ENCODE measurements at places on chromosomes 6 and 20.

GRCh38 chr6:170042123-170042522 is 248.8 kb downstream of the DLL1 start:
- DNase-seq = no peak

GRCh38 chr6:23027281-23027680 is 457.9 kb downstream of the HDGFL1 start:
- DNase-seq = no peak

DNA sequence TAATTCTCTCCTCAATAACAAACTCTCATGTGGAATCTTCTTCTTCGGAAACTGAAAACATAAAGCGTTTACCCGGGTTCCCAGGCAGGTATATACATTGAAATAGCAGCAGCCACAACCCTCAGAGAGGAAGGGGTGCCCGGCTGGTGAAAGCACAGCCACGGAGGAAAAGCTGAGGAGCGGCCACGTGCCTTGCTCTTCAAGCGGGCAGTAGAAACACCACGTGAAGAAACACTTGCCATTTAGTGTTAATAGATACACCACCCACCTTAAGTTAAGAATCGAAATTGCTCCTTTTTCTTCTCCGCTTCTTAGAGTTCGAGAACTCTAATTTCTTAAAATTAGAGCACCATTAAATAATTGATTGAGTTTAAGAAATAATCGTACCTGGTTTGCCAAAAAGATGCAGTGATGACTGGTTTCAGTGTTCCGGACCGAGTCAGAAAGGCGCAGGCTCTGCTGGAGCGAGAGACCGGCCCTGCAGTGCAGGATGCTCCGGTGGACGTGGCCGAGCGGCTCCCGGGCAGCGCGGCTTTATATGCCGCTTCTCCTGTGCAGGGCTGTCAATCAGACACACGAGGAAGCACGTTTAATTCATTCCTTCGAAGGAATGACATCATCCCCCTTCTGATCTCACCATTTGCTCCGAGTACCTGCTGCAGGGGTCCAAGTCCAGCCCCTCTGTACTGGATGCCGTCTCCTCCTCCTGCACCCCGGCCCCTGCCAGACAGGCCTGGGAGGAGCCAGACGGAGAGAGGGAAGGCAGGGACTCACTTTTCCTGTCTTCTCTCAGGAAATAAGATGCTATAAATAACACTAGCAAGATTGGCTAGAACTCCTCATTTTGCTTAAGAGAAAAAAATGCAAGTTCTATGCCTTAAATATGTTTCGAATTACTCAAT is at the start of gene THBS2:
THBS2 (minus strand) TSS at position 510 of the 902 bp plus-strand sequence. CDS start 3,062 bp downstream, outside the sequence.
- DNase-seq = peak; percentile 58

- DNase-seq = no peak
Observed at GRCh38 chr6:78482801-78483552, 384.4 kb upstream of the IRAK1BP1 start.

- peak; percentile 8 for DNase-seq
Observed at GRCh38 chr6:37990762-37991525, 171.4 kb downstream of the ZFAND3 start.

DNA sequence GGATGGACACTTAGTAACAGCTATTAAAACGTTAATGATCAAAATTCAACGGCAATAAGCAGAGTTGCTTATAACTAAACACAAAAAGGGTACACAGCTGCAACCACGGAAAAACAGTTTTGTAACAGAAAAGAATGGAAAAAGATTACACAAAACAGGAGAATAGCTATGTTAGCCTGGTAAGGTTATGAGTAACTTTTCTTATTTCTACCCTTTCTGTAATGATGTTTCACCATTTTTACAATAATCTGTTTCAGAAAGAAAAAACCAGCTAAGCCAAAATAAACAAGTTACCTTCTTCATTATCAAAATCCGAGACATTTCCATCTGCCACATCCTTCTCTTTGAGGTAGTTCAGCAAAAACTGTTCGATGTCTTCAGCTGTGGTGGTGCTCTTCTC is 27.4 kb downstream of the TTI1 start:
- DNase-seq = no peak

- DNase-seq = no peak
Observed at GRCh38 chr20:23449421-23449820, 3.3 kb downstream of the CST11 start.

GRCh38 chr6:157978021-157978783 is 3.5 kb upstream of the SYNJ2 start:
- no peak for DNase-seq

GRCh38 chr20:17580895-17581294 is 11.0 kb downstream of the DSTN start:
- no peak for DNase-seq

DNA sequence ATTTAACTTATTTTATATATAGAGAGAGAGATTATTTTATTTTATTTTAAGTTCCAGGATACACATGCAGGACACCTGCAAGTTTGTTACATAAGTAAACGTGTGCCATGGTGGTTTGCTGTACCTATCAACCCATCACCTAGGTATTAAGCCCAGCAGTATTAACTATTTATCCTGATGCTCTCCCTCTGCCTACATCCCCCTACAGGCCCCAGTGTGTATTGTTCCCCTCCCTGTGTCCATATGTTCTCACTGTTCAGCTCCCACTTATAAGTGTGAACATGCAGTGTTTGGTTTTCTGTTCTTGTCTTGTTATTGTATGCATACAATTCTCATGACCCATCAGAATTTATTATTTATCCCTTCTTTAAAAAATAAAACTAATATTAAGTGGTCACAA is 34.6 kb downstream of the FKBP1C start:
- DNase-seq = no peak

GRCh38 chr20:53493311-53493857 is 100.3 kb downstream of the ZNF217 start:
- no peak for DNase-seq

DNA sequence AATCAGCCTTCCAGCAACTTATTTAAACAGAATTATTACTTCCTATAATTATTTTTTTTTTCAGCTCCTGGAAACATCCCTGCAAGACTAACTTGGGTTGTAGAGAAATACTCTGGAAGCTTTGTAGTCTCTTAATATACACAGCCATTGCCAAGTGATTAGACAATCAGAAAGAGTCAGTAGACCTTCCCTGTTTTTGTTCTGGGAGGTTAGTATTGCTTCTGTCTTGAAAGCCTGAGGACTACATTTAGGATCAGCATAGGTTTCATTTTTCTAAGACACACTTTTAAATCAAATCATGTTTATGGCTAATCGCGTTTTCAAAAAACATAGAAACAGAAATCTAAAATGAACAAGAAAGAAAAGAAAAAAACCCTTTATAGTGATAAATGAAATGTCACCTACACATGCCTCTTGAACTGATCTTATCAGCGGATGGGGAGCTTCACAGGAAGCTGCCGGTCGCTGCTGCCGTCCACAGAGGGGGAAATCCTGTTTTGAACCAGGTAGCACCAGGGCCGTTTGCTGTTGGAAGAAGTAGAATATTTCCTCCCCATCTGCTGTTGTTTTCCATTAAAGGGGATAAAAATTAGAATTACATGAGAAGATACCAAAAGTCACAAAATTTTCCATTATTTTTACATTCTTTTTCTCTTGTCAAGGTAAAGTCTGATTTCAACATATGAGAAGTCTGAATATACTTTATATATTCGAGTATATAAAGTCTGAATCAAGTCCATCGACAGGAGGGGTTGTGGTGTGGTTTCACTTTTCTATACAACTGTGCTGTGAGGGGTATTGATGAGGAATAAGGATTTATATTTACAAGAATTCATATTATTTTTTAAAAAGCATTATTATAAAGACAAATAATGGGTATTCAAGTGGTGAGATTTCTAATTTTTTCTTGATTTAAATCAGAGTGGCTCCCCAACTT is 94.6 kb downstream of the ARMC2 start:
- DNase-seq = no peak

DNA sequence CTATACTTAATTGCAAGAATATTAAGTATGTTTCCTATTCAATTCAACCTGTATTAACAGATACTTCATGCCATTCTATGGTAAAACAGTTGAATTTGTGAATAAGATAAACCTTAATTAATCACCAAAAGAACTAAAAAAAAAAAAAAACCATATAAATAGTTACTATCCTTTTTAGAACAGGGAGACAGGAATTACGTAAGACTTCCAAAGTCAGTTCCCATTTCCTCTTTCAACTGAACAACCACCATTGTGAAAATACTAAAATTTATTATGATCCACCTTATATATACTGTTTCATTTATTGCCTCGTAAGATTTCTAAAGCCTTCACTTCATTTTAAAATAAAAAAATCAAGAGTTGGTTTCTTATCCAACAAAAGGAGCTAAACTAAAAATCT is 9.4 kb downstream of the CCNC start:
- no peak for DNase-seq

GRCh38 chr6:109024784-109025183 is 69.9 kb downstream of the SESN1 start:
- peak; percentile 28 for DNase-seq

- no peak for DNase-seq
Observed at GRCh38 chr6:105748737-105749161, 337.4 kb upstream of the PRDM1 start.

DNA sequence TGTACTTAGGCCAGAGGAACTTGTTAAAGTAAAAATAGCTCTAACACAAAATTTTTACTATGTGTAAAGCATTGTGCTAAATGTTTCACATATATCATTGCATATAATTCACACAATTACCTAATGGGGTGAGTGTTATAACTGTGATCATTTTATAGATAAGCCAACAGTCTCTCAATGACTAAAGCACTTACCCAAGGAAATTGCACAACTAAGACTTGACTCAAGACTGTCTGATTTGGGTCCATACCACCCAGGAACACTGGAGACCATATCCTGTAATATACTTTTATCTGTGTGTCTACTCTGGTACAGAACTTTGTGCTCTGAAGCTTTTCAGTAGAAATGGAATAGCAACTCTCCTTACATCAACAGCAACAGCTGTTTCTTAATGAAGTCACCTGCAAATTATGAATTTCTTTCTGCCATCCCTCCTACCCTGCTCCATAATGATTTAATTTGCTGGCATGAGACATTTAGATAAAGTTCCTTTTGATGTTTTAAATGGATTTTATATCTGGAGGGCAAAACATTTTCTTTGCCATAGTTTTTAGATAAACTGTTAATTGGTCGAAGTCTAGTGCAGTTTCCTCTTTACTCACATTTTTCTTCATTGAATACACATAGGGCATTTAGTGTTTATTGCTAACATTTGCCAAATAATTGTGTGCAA is 47.5 kb downstream of the TSPYL4 start:
- no peak for DNase-seq

GRCh38 chr6:137904822-137905617 is 38.0 kb downstream of the TNFAIP3 start:
- peak; percentile 15 for DNase-seq

- DNase-seq = no peak
Observed at GRCh38 chr6:81762132-81762531, 9.7 kb upstream of the TENT5A start.

DNA sequence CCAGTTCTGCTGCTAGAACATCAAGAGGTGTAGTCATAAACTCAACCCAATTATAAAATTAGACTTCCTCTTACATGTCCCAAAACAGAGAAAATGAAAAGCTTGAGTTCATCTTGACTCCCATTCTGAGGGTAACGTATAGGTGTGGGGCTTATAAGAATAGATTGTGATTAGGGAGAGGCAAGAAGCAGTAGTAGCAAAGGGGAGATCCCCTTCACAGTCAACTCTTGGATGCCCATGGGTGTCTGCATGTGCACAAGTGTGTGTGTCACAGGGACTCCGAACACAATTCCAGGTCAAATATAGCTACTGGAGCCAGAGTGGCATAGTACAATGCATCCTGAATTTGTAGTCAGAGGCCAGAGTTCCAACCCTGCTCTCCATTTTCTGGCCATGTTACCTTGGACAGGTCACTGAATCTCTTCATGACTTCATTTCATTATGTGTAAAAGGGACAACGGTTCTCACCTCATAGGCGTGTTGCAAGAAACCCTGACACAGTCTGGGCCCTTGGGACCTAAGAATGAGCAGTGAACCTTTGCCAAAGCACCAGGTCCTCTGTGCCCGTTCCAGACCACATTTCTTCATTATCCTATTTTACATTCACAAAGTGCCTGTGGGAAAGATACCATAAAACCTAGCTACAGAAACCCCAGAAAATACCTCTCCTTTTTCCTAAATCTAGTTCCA is 11.8 kb downstream of the GSTA4 start:
- no peak for DNase-seq

DNA sequence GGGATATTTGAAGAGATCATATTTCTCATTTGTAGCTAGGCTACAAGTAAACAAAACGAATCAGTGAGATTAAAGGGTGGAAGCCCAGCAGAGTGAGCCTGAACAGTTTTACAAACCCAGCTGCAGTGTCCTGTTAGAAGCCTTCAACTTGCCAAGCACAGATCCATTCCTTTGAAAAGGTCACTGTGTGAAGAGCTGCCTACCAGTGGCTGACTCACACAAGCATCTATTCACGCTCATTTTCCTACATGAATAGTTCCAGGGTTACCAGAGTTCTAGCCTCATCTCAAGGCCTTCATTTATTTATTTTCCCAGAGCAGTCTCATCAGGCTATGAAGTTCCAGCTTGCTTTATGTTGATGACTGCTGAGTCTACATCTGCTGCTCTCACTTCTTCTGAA is 25.7 kb upstream of the MLIP start:
- DNase-seq = peak; percentile 42

DNA sequence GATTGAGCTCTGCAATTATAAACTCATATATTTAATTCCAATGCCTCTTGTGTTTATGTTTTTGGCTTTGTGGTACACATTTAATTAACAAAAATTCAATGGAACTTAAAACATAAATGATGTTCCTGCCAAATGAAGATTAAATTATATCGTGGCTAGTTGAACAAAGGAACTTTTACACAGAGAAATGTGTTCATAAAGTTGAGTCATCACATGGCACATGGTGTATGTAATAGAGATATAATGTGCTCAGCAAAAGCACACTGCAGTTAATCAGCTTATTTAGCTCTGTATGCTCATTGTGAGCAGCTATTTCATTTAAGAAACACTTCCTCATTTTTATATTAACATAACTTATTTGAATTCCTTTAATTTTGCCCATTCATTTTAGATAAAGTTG is 1295.6 kb upstream of the CITED2 start:
- DNase-seq = no peak

GRCh38 chr6:48475275-48475674 is 364.3 kb upstream of the PTCHD4 start:
- no peak for DNase-seq

DNA sequence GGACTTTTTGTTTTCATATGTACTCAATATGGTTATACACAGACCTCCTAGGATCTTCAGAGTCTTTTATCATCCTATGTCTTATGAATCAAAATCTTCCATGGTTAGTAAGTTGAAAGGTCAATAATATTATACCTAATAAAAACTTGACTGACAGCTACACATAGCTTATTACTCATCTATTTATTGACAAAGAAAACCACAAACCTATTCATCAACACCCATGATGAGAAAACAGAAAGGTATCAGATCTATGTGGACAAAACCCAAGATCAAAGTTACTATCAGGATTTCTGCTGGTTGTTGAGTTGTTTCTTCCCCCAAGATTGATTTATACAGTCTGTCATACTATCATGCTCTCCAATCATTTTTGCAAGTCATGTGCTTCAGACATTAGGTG is 460.1 kb upstream of the MANEA start:
- DNase-seq = no peak

- DNase-seq = no peak
Observed at GRCh38 chr20:33516882-33517281, 27.0 kb downstream of the CBFA2T2 start.
